ENCODE measurements at places on chromosomes 2 and 18. TPM values are rescaled to one million over a fixed set of nuclear protein-coding genes. Genes with fewer than 3 reads are reported as not detected.

GRCh38 chr2:218145124-218145523 lies 19.3 kb downstream of the CXCR2 start:
- H3K36me3 ChIP-seq, result no peaks in the 10 kb centered on the region
- no peaks in the 10 kb centered on the region for H3K4me1 ChIP-seq
- peaks cover 46% of the 10 kb centered on the region for H3K27me3 ChIP-seq

- H3K4me3 ChIP-seq, result no peak overlapping the region
- H3K36me3 ChIP-seq, result no peaks in the 10 kb centered on the region
- H3K4me1 ChIP-seq, result peaks cover 62% of the 10 kb centered on the region
- no peak for DNase-seq
- H3K27ac ChIP-seq, result peak overlapping the region; percentile 89
- H3K27me3 ChIP-seq, result no peaks in the 10 kb centered on the region
Measured at GRCh38 chr2:177171418-177171865, 41.2 kb upstream of the HNRNPA3 start.

DNA sequence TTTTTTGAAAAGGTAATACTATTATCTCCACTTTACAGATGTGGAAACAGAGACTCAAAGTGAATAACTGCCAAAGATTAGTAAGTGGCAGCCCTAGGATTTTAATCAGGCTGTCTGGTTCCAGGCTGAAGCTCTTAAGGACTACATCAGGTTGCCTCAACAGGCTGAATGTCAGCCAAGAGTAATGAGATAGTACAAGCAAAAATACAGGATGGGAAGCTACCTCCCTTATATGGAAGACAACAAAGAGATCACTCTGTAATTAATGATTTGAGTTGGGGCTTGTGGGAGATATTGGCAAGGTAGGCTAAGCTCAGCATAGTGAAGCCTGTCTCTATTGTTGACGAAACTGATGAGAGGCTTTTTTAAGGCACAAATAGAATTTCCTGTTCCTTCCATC lies 323.1 kb downstream of the KCNJ3 start:
- DNase-seq, result no peak
- H3K4me1 ChIP-seq, result peaks cover 2% of the 10 kb centered on the region
- no peaks in the 10 kb centered on the region for H3K36me3 ChIP-seq
- H3K4me3 ChIP-seq, result no peak overlapping the region

GRCh38 chr2:219560037-219560892 lies 11.1 kb downstream of the OBSL1 start:
- peak overlapping the region; percentile 25 for H3K27ac ChIP-seq
- H3K36me3 ChIP-seq, result peaks cover 32% of the 10 kb centered on the region
- DNase-seq, result no peak
- peaks cover 22% of the 10 kb centered on the region for H3K4me1 ChIP-seq
- H3K27me3 ChIP-seq, result no peaks in the 10 kb centered on the region

GRCh38 chr2:27003857-27004256 lies 28.9 kb upstream of the TMEM214 start:
- no peaks in the 10 kb centered on the region for H3K27me3 ChIP-seq
- H3K36me3 ChIP-seq, result no peaks in the 10 kb centered on the region
- H3K4me3 ChIP-seq, result no peak overlapping the region
- peaks cover 10% of the 10 kb centered on the region for H3K4me1 ChIP-seq

DNA sequence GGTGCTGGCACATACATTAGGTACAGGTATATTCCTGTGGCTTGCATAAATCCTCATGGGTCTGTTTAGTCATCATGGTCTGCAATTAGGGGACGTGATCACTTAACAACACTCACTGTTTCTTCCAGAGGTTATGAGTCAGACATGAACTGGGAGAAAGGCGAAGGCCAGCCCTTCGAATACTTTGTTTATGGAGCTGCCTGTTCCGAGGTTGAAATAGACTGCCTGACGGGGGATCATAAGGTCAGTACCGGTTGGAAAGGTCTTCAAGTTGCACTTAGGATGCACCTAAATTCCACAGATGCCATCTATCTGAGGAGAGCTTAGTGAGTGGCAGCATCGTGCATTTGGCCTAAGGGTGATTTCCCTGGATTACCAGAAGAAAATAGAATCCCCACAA lies 76.9 kb downstream of the AOX1 start:
- H3K4me1 ChIP-seq, result peaks cover 4% of the 10 kb centered on the region
- no peak overlapping the region for H3K27ac ChIP-seq
- no peak for DNase-seq
- H3K27me3 ChIP-seq, result no peaks in the 10 kb centered on the region

DNA sequence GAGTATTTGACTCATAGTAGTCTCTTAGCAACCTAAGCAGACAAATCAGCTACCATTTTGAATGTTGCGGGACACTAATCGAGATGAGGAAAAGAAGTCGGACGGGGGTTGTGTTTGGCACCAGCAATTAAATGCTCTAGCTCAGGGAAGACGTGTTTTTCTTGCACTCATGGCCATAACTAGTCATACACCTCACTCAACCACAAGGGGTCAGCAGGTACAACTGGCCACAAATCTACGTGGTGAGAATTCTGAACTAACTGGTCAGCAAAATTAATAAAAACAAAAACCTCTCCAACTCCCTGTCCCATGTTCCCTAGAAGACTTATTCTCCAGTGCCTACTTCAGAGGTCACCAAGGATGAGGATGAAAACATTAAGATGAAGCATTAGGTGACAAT lies 1467.8 kb downstream of the DPP10 start:
- no peak for DNase-seq
- no peaks in the 10 kb centered on the region for H3K27me3 ChIP-seq
- no peaks in the 10 kb centered on the region for H3K36me3 ChIP-seq

DNA sequence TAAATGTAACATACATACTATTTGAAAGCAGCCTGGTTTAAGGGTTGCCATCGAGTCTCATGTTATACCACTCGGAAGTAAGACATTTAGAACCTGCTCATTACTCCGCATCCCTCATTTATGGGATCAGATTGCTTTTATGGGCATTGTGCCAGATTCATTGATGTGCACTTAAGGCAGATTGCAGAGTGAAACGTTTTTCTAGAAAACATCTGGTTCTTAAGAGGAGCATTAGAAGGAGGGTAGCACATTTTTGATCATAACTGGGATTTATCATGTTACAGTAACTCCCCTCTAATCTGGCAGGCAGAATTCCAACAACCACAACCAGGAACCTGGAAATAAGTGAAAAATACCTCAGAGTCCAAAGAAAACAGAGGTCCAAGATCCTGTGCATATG lies 74.2 kb upstream of the GALNT3 start:
- no peak overlapping the region for H3K4me3 ChIP-seq
- no peaks in the 10 kb centered on the region for H3K27me3 ChIP-seq
- peaks cover 7% of the 10 kb centered on the region for H3K36me3 ChIP-seq
- H3K4me1 ChIP-seq, result peaks cover 30% of the 10 kb centered on the region
- no peak for DNase-seq

- peaks cover 2% of the 10 kb centered on the region for H3K4me1 ChIP-seq
- no peak overlapping the region for H3K27ac ChIP-seq
- DNase-seq, result no peak
- no peaks in the 10 kb centered on the region for H3K27me3 ChIP-seq
- H3K36me3 ChIP-seq, result peaks cover 6% of the 10 kb centered on the region
- H3K4me3 ChIP-seq, result no peak overlapping the region
Measured at GRCh38 chr2:33371304-33372090, 105.0 kb upstream of the RASGRP3 start.

DNA sequence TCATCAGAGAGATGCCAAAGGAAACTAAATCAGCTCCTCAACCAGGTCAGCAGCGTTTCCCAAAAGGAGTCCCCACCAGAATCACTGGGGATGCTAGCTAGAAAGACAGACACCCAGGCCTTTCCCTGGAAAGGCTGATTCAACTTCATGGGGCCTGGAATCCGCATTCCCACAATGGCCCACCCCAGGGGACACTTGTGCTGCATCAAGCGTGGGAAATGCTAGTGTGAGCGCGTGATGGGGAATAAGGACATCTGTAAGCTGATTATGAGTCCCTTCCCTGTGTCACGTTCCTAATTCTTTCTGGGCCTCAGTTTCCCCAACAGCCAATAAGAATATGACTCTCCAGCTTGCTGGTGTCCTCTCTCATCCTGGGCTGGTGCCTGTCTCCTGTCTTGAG lies 2.2 kb upstream of the WNT10A start:
- DNase-seq, result no peak
- H3K36me3 ChIP-seq, result peaks cover 5% of the 10 kb centered on the region
- peak overlapping the region; percentile 69 for H3K27ac ChIP-seq

DNA sequence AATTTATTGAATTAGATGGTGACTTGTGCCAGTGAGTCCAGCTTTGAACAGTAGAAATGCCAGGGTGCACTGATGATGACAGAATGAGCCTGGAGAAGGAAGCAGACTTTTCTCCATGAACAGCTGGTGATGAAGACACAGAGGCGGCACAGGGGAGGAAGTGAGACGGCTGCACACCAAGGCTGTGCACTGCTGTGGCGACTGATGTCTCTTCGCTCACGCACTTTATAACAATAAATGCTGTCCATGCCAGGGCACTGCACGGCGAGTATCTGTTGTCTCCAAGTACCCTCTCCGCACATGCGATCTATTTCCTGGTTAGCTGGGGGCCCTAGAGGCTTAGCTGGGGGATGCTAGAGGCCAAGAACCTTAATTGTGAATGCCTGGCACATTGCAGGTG lies 175.2 kb downstream of the TMEM200C start:
- H3K4me3 ChIP-seq, result no peak overlapping the region
- no peak overlapping the region for H3K27ac ChIP-seq
- peaks cover 6% of the 10 kb centered on the region for H3K27me3 ChIP-seq
- H3K4me1 ChIP-seq, result no peaks in the 10 kb centered on the region
- DNase-seq, result no peak

GRCh38 chr2:69683170-69683971 lies 39.8 kb upstream of the AAK1 start:
- no peak for DNase-seq
- H3K4me3 ChIP-seq, result peak overlapping the region; percentile 6
- peaks cover 38% of the 10 kb centered on the region for H3K4me1 ChIP-seq
- no peaks in the 10 kb centered on the region for H3K36me3 ChIP-seq
- peak overlapping the region; percentile 96 for H3K27ac ChIP-seq

DOK6 gene
- 5.1 TPM for total RNA-seq

TUBA3E gene
- not detected for total RNA-seq

ABCG5 gene
- not detected for total RNA-seq

ADAM23 gene
- total RNA-seq, result 6.9 TPM

NEU2 gene
- not detected for total RNA-seq

ARHGEF33 gene
- 0.83 TPM for total RNA-seq

STPG4 gene
- not detected for total RNA-seq

All from mesothelial cell of epicardium (in vitro differentiated cells).